ENCODE measurements at places on chromosomes 5 and 9.

GRCh38 chr5:14316471-14316870, 173.3 kb downstream of the TRIO start:
- no peak for DNase-seq

DNA sequence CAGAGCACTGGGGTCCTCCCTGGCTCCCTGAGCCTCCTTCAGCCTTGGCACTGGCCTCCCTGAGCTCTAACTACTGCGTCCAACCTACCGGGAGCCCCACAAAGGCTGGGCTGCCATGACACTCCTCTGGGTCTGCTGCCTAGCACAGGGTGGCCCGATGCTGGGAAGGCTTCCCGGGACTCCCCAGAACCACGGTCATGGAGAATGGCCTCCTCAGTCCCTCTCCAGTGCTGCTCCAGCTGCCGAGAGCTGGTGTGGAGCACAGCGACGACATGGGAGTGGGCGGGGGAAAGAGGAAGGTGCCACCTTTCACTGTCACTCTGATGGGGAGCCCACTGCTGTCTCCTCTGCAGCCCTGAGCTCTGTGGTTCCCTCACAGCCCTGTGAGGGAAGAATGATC, 61.5 kb upstream of the RNF130 start:
- no peak for DNase-seq

- no peak for DNase-seq
Measured at GRCh38 chr5:41683181-41683580, 172.8 kb upstream of the PLCXD3 start.

DNA sequence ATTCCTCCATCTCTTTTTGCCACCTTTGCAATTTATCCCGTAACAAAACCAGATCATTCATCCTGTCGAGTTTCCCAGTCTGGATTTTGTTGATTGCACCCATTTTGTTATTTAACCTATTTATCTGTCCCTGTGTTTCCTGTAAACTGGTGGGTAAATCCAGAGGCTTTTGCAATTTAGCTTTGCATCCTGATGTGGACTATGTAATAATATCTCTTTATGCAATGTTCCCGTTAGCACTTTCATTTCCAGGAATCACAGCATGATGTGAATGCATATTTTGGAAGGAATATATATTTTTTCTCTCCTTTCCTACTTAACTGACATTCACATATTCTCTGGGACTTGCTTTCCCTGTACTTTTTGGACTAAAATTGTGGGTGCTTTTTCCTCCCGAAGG, 240.3 kb upstream of the GAS1 start:
- DNase-seq = no peak

- DNase-seq = no peak
Measured at GRCh38 chr9:121312169-121312568, 44.2 kb downstream of the GSN start.

GRCh38 chr5:71957292-71957898, 149.9 kb upstream of the MAP1B start:
- DNase-seq = no peak

GRCh38 chr5:127298656-127299055, 8.1 kb downstream of the MEGF10 start:
- DNase-seq = no peak

DNA sequence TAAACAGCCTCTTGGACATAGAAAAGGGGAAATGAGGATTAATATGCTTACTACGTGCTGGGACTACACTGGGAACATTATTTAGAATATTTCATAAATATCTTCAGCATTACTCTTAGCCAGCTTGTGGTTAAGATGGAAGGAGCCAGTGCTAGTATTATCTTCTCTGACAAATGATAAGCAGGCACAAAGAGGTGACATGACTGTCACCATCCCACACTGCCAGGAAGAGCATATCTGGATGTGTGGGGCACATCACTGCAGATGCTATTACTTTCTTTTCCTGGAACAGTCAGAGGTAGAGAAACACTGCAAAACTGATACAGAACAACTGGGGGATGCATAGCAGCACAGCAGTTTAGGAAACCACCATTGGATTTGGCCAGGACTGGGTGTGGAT, 281.0 kb upstream of the TNC start:
- DNase-seq = no peak

GRCh38 chr9:18911714-18912342, 121.2 kb downstream of the SAXO1 start:
- no peak for DNase-seq

DNA sequence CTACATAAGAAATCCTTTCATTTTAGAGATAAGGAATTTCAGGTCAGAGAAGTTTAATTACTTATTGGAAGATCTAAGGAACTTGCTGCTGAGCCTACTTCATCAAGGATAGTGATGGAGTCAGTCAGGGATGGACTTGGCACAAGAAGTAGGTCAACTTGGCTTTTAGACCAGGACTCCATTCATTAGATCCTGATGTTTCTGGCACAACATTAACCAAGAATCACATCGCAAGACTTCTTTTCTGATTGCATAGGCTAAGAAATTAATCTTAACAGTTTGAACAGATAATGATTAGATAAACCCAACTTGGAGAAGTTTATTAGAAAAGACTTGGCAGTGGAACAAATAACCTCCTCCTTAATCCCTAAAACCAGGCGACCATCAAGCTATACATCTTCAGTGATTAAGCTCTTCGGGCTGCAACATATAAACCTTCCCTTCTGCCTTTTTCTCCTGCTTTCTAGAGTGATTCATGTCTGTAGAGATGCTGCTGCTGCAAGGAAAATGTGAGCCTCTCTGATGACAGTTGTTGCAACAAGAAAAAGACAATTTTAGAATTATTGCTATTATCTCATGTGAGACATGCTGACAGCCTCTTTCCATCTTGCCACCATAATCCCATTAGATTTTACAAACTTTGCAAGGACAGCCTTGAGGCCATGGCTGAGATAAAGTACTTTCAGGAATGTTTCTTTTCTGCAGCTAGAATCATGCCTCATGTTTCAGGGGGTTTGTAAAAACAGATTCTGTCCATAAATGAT, 207.9 kb upstream of the SLC27A6 start:
- DNase-seq = no peak

- no peak for DNase-seq
Measured at GRCh38 chr9:89723469-89724100, 118.8 kb downstream of the GADD45G start.

DNA sequence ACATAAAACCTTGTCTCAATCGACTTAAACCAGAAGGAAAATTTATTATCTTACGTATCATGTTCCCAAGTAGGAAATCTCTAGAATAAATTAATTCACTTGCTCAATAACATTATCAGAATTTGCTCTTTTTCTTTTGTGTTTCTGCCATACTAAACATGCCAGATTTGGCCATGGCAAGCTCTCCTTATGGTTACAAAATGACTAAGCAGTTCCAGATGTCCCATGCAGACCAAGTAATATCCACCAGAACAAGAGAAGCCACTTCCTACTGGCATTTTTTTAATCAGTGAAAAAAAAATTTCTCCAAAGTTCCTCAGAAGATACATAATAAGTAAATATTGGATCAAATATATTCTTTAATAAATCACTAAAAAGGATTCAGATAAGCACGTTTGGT, 25.2 kb upstream of the ADAMTS6 start:
- no peak for DNase-seq

- DNase-seq = no peak
Measured at GRCh38 chr5:124457101-124457500, 289.3 kb downstream of the ZNF608 start.

DNA sequence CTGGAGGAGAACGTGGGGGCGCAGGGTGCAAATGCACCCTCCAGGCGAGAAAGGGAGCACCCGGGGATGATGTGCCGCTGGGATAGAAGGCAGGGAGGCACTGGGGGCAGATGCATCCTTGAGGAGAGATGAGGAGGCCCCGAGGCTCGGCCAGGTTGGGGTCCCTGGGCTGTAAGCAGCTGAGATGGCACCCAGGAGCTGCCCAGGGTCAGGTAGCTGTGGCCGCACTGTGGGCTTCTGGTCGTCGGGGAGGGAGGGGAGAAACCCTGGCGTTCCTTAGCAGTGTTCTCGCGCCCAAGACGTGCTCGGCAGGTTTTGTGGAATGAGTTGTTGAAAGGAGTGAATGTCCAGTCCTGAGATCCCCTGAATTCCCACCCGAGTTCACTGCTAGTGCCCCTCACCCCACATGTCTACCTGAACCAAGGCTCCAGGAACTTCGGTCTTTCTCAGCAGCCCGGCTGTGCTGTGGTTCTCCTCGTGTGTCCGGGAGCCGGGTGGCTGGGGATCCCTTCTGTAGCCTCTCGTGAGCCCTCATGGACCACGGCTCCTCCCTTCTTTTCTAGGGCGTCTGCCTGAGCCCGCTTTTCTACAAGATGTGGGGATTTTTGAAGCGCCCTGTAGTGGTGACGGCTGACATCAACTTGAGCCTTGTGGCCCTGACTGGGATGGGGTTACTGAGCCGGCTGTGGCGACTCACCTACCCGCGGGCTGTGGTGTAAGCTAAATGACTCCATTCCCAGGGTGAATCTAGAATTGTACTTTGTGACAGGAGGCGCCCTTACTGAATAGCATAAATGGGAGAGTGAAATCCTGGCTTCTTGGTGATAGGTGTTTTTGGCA, 1.1 kb downstream of the POMT1 start:
- DNase-seq = no peak

GRCh38 chr5:155023320-155023719, 9.8 kb downstream of the KIF4B start:
- DNase-seq = no peak

DNA sequence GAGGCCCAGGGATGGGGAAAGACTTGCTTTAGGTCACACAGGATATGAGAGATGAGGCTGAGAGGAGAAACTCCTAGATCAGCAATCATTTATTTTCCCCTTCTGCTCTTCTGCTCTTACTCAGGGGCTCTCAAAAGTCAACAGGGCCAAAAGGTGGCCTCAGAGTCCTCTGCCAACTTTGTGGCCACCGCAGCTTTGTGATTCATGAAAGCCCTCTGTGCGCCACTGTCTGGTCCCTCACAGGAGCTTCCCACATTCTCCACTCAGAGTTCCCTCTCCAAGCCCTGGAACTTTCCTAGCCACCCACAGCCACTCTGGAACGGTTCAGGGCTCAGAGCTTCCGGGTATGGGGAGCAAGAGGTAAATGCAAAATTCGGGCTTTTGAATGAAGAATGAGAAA, 82.4 kb downstream of the COL27A1 start:
- no peak for DNase-seq

- DNase-seq = no peak
Measured at GRCh38 chr9:98081477-98082219, 25.1 kb downstream of the NANS start.

DNA sequence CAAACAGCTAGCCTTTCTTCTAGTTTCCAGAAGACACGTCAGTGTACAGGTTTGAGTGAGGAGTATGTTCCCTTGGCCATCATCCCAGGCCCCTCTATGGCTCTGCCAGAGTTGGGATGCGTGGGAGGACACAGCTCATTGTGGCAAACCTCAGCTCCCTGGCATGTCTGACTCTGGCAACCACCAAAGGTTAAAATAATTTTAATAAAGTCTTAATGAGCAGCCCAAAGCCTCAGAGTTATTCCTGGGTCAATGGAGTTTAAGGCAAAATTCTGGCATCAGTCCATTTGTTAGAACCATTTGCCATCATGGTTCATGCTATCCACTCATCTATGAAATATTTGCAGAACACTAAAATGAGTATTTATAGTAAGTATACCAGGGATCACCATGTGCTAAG, 79.8 kb upstream of the PAPPA start:
- DNase-seq = no peak

GRCh38 chr5:34496260-34496691, 159.9 kb upstream of the RAI14 start:
- no peak for DNase-seq

- no peak for DNase-seq
Measured at GRCh38 chr9:109159583-109159982, 7.5 kb downstream of the FRRS1L start.

DNA sequence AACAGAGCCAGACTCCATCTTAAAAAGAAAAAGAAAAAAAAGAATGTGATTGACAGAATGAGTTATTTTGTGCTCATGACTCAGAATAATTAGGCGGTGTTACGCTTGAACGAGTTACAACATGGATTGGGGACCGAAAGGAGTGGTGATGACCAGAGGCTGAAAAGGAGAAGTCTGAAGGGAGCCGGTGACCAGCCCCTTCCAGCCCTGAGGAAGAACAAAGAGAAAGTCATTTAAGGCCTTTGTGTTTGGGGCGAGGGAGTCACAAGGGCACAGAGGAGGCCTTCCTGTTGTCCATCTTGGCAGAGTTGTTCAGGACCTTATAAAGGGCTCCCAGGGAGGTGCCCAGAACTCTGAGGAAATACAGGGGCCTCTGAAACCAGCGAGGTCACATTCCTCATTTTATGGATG, 131.6 kb downstream of the GOLPH3 start:
- DNase-seq = no peak

DNA sequence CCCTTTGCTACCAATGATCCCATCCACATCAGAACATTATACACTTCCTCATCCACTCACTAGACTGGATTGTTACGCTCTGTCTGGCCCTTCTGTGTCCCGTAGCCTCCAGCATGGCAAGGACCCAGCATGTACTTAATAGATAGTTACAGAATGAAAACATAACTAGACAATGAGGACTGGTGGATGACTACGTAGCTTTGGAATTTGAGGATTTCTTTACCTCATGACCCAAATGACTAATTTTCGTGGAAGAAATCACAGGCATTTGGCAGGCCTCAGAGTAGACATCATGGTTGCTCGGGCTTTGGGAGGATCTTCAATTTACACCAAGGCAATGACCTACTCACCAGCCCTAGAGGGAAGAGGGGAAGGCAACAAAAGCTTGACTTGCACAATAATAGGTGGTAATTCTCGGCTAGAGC, 299.8 kb downstream of the TLE1 start:
- no peak for DNase-seq

DNA sequence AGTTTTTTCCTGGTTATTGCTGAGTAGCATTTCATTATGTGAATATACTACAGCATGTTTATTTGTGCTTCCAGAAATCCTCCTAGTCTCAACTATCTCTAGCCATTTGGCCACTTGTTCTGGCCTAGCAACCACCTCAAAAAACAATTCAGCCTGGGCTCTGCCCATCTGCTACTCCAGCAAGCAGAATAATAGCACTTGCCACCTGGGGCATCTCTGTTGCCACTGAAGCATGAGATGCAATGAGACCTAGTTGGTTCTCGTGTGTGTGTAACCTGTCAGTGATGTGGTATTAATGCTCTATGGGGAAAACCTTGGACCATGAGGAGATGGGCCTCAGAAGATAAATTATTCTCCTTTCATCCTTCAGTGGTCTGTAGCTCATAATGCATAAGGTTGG, 129.5 kb downstream of the RNF180 start:
- no peak for DNase-seq

DNA sequence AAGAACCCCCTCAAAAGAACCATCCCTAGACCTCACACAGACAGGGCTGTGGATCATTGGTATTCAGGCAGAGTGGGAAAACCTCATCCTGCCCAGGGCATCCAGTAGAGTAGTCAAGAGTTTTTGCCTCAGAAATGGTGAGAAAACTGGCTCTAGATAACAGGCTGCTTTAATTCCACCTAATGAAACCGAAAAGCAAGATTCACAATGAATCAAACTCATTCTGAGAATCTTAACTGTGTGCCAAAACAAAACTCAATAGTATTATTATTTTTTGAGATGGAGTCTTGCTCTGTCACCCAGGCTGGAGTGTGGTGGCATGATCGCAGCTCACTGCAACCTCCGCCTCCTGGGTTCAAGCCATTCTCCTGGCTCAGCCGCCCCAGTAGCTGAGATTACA, 17.8 kb upstream of the NPM1 start:
- DNase-seq = no peak
